ENCODE measurements at places on chromosomes 16 and 17.

- DNase-seq, result no peak
Observed at GRCh38 chr16:53482123-53482522, 20.9 kb downstream of the AKTIP start.

DNA sequence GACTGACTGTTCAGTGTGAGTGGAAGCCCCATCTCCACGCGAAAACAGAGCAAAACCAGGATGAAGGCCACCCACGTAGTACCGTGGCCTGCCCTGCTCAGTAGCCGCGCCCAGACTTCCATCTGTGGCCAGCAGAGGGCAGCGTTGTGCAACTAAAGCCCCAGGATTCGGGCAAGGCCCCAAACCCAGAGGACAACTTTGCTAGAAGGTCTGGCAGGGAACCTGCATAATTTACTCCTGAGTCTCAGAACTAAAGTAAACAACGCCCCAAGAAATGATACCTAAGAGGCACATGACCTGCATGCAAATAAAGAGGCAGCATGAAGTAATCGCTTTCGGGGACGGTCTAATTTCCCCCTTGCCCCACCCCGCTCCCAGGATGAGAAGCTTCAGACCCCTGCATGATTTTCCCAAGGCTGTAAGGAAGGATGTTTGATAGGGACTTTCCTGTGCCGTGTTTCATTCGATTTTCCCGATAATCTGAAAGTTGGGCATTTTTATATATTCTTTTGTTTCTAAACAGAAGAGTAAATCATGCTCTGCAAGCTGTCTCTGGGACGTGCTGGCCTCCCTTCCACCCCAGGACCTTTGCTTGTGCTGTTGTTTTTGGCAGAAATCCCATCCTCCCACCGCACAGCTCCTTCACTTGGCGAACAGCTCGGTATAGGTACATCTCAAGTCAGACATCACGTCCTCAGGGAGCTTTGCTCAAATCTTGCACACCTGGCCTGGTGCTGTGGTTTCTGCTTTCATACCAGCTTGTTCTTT lies 18.6 kb downstream of the HSBP1 start:
- DNase-seq, result peak; percentile 60

DNA sequence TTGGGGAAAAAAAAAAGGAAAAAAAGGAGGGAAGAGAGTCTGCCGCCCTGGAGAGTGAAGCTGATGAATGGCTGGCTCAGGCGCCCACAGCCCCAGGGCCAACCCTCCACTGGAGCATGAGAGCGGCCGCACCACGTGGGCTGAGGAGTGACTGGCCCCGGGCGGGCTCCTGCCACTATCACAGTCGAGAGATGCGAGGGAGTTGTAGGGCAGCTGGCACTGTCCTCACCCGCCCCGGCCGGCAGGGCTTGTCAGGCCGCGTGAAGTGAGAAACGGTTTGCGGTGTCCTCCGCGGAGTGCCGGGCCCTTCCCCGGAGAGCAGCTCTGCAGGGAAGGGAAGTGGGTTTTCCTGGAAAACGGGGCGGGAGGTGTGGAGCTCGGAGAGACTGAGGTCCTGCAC lies 45.9 kb downstream of the JPH3 start:
- peak; percentile 37 for DNase-seq

DNA sequence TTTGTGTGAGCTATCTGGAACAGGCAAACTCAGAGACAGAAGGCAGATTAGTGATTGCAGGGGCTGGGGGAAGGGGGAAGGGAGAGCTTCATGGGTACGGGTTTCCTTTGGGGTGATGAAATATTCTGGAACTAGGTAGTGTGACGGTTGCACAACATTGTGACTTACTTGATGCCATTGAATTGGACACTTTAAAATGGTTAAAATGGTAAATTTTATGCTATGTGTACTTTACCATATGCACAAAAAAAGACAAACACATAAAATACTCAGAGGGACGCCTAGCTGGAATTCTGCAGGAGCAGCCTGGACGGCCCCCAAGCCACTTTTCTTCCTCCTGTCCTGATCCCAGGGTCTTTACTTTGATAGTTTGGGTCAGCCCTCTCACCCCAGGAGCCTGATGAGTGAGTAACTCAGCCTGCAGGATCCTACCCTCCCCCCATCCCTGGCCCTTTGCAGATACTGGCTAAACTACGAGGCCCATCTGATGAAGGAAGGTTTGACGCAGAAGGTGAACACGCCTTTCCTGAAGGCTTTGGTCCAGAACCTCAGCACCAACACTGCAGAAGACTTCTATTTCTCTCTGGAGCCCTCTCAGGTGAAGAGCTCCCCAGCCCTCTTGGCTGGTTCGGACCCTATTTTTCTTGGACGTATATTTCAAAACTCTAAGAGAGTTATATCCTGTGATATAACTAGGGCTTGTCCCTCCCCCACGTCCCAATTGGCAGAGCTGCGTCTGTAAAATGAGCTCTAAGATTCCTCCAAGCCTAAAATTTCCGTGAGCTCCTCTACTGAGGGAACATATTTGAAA lies 7.8 kb downstream of the ADGRG3 start:
- no peak for DNase-seq

GRCh38 chr16:57886427-57886826 lies 84.1 kb upstream of the KIFC3 start:
- no peak for DNase-seq

DNA sequence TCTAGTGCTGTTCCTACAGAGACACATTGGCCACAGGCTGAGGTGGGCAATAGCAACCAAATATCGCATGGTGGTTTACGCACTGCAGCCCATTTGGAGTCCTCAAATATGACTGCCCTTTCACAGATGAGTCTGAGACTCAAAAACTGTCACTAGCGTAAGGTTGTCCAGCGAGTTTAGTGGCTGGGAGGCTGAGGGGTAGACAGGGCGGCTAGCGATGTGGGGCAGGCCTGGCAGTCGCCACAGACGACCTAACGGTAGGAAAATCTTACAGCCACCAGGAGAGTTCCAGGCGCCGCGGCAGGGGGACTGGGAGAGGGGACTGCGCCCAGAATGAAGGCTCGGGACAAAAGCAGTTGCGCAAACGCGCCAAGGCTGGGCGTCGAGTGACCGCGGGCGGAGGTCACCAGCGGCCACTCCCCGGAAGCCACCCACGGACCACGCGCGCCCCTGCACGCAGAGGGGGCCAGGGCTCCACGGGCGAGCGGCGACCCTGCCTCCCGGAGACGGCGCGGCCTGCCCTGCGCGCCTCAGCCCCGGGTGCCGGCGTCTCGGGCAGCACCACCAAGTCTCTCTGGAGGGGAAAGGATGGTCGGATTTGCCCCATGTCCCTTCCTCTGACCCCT lies 699 bp upstream of the MAP1LC3B start:
- no peak for DNase-seq

DNA sequence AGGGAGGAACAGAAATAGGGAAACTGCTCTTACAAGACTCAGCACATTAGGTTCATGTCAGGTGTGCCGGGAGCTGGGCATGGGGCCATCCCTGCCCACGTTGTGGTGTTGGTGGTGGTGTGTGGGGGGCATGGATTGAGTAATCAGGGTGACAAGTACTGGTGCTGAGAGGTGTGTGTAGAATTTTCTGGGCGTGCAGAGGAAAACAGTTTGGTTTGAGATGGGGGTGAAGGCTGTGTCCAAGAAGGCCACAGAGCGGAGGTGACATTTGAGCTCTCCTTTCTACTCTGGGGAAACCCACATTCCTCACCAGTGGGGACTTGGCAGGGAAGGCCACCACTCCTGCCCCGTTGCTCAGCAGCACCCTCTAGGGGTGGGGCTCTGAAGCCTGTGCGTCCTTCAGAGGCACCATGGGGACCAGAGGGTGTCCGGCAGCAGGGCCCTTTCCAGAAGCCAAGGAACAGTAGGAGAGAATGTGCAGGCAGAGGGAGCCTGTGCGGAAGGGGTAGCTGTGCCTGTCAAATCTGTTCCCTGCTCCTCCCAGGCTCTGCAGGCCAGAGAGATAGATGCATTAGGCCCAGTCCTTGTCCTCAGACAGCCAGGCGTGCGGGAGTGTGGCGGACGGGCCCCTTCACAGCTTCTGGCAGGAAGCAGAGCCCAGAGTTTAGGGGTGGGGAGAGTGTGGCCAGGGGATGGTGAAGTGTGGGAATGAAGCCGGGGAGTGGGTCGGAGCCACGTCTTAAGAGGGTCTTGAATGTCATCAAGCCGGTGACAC lies 48.7 kb upstream of the GSE1 start:
- DNase-seq, result no peak

- DNase-seq, result peak; percentile 59
Observed at GRCh38 chr17:50426814-50427787, 1.1 kb downstream of the ACSF2 start.

- DNase-seq, result no peak
Observed at GRCh38 chr16:56779906-56780305, 50.0 kb downstream of the NUP93 start.

All from right kidney (tissue), 9 donors.